Right ventricle myocardium inferior (tissue), 1 donor: ENCODE measurements at places on chromosomes 2 and 18.
A peak's percentile ranks its signal among the peaks of the same experiment; 100 is the strongest.

GRCh38 chr2:240557101-240557751 is 562 bp downstream of the ANKMY1 start:
- peak; percentile 55 for DNase-seq

DNA sequence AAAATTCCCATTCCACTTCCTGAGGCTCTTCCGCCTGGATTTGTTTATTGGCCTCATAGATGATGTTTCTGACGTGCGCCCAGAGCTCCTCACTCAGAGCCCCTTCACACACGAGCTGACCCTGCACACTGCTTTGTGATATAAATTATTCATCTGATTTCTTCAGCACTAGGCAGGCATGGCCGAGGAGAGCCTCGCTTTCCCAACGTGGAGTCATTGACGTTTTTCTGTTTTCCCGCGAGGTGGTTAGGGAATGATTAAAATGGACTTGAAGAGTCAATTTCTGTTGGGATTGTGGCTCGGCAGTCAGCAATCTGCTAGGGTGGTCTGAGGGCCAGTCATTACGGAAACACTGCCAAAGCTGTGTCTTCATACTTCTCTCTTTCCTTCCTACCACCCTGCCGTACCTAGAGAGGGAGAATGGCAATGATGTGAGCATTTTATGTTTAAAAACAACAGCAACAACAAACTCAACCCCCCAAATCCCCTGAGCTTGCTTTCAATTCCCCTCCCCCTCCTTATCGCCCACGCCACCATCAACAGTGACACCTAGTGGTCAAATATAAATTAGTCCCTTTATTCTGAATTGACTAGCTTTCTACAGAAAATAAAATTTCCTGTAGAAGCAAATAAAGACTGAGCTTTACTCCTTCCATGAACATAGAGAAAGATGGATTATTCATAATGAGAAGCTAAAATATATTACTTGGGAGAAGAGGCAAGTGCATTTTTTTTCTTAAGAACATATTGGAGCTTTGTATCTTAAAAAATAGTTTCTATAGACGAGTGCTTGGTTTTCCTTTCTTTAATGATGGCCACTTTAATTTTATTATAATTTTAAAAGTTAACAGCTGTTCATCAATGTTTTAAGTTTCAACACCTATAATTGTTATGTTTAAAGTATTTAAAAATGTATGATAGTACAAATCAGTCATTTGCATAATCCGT is 285.1 kb downstream of the MTX2 start:
- no peak for DNase-seq

- DNase-seq: no peak
Observed at GRCh38 chr18:63175264-63175663, 144.3 kb downstream of the BCL2 start.

- DNase-seq: no peak
Observed at GRCh38 chr2:119523952-119524694, at the start of gene SCTR. Gene SCTR (minus strand): TSS chr2:119524483. CDS start chr2:119524226, 257 bp downstream.

DNA sequence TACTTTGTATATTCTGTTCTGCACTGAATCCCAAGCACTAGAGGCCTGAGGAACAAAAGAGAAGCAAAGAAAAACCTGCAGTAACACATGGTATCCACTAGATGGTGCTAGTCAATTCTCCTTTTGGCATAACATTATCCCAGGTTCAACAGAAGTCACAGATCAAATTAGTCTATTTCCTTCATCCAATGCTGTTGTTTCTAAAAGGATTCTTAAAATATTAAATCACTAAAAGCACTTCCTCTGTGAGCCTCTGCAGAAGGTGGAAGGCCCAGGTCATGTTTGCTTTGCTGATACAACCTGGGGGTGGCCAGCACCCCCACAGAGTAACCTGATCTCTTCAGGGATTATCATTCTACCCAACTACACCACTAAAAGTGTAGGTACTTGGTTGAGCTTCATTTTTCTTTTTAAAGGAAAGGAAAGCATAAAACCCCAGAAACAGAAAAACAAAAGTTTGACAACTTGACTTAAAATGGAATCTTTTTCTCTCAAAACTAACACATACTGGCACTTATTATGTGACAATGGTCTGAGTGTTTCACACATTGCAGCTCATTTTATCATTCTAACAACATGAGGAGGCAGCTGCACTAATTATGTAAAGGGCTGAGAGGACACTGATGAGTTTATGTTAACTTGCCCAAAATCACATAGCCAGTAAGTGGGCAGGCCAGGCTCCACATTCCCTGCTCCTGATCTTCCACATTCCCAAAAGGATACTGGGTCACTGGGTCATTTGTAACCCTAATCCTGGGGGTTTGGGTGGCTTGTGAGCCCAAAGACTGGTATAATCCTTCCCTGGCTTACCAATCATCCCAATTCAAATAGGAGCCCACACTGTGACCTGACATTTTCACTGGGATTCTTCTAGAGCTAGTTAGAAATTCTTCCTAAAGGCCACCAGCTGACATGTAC is 66.8 kb upstream of the DNER start:
- no peak for DNase-seq

DNA sequence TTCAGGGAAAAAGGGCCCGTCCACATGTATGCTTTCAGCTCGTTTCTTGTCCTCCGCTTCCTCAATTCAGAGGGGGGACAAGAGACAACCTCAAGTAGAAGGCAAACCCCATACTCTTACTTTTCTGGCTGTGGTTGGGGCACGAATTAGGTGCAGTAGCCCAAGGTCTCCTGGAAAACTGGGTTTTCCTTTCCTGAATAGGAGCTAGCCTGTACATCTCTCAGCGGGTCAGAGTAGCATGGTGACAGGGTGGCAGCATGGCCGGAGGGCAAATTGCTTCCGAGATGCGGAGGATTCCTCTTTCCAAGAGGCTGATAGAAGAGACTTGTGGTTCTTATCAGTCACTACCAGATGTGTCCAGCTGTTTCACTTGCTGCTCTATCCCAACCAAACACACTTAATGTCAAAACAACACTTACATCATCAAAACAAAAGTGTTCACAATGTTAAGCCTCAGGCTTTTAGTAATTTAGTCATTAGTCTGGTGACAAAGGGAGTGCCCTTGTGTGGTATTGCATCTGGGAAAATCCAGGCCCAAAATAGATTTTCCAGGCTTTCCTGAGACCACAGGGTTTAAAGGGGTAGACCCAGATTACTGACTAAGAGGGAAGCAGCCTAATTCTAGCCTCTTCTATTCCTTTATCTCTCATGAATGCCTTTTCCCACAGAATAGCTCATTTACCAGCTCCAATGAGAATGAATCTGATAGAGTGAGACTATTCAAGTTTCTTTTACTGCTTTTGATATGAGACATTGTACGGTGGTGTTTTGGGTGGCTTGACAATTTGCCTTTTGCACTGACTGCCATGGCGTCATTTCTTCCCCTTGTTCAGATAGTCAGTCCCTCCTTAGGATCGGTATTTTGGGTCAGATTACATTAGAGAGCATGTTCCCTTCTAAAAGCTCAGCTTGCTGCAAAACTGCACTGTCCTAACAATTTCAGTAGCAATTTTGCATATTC is 162.0 kb downstream of the LTBP1 start:
- DNase-seq: no peak
